ENCODE measurements at places on chromosomes 12 and 14.
A peak's percentile ranks its signal among the peaks of the same experiment; 100 is the strongest.

- DNase-seq: no peak
Observed at GRCh38 chr12:98420461-98420860, 94.9 kb upstream of the TMPO start.

GRCh38 chr12:69987579-69988091, 162.6 kb downstream of the MYRFL start:
- no peak for DNase-seq

DNA sequence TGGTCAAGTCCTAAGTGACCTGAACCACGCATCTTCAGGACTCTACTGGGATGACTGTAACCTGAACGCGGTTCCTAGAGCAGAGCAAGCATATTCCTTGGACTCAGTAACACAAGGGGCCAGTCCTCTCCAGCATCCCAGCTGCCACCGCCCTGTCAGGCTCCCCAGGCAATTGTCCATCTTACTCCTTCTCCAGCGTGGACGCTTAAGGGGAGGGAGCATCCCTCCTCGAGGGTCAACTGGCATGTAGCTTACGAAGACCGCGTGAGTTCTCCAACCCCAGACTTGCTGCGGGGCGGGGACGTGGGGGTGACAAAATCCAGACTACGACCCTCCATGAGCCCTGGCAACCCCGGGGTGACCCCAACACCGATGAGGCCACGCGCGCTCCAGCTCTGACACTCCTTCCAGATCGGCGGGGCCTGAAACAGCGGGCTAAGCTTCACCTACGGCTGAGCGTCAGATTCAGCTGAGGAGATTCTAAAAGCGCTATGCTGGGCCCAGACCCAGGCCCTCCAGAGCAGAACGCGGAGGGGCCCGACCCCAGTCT, 846 bp upstream of the MTHFD1 start:
- DNase-seq: no peak

GRCh38 chr12:83739607-83740006, 1052.9 kb downstream of the TMTC2 start:
- no peak for DNase-seq

DNA sequence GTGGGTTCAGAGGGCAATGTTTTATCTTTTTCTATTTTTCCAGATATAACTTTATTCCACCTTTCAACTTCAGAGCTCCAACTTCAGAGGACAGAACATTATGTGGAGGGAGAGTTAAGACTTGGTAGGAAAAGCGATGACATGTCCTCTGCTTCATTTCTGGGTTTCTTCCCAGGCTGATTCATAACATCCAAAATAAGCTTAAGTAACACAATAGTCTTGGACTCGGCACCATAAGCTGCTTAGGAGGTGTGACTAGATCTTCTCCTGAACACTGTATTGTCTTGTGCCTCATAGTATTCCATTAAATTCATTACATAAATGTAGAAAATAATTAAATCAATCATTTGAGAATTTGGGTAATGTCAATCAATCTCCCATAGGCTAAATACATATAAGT, 95.5 kb upstream of the PDE3A start:
- DNase-seq: no peak

DNA sequence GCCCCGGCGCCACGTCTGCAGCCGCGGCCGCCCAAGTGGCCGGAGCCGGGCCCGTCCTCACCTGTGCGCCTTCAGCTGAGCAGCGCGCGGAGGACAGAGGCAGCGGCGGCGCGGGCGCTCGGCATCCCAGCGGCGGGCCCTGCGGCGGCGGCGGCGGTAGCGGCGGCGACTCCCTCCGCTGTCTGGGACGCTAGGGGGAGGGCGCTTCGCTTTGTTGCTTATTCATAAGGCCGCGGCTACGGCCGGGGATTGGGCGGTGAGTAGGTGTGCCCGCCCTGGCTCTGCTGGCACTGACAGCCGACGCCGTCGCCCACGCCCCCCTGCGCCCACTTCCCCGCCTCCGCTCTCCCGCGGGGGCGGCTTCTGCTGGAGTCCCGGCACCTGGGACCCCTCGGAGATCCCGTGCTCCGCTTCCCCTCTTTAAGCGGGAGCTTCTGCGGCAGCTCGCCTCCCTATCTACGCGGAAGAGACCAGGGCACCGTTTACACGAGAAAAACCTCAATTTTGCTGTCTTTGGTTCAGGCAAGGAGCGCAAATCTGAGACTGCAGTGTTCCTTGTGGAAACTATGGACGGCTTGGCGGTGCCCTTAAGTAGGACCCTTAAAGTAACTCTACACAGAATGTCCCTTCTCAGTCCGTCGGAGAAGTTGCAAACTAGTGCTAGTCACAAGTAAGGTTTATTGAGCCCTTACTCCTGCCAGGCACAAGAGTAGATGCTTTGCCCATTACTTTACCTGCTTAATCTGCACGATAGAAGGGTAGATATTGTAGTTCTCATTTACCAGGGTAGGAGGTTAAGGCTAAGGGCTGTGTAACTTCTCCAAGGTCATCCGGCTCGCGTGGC, at the start of gene ARMH4:
TSS of gene ARMH4 (minus strand) at position 200 of the 844 bp plus-strand sequence. CDS start 12,855 bp downstream, outside the sequence.
- DNase-seq: peak; percentile 54

- no peak for DNase-seq
Observed at GRCh38 chr12:106096376-106096775, 42.4 kb downstream of the NUAK1 start.

DNA sequence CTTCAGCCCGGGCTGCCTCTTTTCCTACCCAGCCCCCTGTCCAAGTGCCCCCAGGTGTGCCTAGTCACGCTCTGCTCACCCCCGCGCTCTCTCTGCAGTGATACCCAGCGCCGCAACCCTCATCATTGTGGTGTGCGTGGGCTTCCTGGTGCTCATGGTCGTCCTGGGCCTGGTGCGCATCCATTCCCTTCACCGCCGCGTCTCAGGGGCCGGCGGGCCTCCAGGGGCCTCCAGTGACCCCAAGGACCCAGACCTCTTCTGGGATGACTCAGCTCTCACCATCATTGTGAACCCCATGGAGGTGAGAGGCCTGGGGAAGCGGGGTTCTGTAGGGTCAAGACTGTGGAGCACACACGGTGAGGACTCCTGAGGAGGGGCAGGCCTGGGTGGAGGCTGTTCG, 27.2 kb downstream of the CLSTN3 start:
- no peak for DNase-seq

GRCh38 chr14:22390824-22391461, 198.1 kb downstream of the DAD1 start:
- no peak for DNase-seq

DNA sequence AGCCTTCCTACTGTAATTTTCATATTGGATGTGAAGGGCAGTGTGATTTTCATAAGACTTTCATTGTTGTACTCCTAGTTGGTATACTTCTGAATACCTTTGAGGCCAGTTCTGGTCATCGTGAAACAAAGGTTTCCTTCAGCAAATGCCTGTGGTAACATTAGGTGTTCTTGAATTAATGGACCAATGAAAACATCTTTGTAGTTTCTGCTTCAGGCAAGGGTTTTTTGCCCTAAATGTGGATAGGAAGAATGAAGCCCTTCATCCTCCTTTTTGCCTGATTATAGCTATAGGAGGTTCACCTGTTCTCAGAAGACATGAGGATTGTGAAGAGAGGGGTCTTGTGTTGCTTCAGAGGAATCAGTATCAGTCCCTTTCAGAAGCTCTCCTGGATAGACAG, 60.7 kb downstream of the PTPN11 start:
- DNase-seq: no peak

DNA sequence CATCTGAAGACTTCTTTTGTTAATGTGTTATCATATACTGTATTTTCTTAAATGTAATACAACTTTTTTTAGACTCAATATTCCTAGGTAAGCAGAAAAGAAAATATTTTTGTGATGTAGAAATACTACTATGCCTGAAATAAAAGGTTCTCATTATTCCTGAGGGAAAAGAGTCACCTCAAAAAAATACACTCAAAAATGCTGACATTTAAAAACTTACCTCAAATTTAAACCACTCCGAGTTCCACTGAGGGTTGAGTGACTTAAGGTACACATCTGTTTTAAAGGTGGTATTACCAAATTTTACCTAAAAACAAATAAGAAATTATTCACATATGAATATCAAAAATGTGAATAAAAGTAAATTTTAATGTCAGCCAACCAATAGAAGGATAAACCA, 9.3 kb downstream of the C2CD5 start:
- DNase-seq: no peak

DNA sequence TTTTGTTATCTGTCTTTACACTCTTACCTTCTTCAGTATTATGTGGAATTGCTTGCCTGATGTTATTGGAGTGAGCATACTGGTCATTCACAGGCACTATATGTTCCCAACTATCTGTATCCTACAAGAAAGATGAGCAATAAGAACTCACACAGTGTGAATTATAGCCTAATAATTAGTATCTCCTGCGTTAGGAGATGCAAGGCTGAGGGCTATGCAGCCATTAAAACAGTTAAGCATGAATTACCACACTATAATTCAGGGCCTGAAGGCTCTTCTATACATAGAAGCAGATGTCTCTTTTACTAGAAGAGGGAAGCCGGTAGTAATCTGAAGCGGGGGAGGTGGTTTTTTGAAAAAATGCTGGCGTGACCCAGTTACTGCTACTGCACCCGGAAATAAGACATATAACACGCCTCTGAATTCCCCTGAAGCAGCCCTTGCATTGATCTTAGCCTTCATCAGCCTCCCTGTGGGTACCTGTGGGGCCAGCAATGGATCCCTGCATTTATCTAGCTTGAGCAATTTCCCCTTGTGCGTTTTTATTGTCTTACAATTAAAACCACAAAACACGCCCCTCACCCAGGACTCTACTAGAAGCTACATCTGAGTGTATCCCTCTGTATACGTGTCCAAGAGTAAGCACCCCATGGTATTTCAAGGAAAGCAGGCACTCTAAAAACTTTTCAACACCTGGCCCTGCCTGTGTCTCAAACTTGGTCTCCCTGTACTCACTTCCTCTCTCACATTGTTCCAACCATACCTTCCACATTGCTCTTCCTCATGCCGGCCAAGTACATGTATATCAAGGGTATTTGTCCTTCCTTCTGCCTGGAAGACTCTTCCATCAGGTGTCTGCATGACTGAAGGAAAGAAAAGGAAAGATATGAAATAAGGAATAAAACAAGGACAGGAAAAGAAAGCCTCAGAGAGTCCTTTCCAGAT, 210.9 kb upstream of the ARID2 start:
- peak; percentile 47 for DNase-seq

DNA sequence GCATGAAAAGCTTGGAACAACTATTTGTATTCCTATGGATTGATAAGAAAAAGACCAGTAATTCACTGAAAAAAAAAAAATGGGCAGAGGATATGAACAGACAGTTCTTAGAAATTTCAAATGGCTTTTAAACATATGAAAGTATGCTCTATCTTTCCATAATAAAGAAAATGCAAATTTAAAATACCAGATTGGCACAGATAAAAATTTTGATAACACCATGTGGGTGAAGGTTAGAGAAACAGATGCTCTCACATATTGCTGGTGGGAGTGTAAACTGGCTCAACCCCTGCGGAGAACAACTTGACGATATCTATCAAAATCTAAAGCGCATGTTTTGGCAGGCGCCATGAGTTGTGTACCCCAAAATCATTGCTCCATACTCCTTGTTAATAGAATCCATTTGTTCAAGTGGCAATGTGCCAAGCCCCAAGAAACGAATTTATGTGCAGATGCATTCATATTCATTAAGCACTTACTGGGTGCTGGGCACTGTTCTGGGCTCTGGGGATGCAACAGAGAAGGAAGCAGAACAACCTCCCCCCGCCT, 29.5 kb upstream of the TMPO start:
- DNase-seq: no peak

DNA sequence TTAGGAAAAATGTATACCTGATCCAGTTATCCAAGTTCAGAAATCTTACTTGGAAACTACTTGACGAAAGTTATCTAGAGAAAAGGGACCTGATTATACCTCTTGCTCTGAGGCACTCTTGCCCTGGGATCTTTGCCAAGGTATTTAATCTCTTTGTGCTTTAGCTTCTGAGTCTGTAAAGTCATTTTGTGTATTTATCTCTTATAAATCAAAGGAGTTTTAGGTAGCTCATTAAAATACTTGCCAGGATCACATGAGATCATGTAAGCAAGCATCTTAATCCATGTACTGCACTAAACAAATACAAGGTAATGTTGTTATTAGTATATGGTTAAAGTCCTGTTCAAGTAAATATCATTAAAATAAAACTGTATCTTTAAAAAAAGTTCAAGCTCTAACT, 147.5 kb downstream of the IPO8 start:
- DNase-seq: no peak

- DNase-seq: no peak
Observed at GRCh38 chr12:75660805-75661404, 149.5 kb upstream of the KRR1 start.

- no peak for DNase-seq
Observed at GRCh38 chr12:123748661-123749060, 13.4 kb upstream of the DNAH10 start.

GRCh38 chr12:109716512-109717389, 3.1 kb downstream of the FAM222A start:
- no peak for DNase-seq

- no peak for DNase-seq
Observed at GRCh38 chr14:56342494-56342942, 224.3 kb downstream of the PELI2 start.

DNA sequence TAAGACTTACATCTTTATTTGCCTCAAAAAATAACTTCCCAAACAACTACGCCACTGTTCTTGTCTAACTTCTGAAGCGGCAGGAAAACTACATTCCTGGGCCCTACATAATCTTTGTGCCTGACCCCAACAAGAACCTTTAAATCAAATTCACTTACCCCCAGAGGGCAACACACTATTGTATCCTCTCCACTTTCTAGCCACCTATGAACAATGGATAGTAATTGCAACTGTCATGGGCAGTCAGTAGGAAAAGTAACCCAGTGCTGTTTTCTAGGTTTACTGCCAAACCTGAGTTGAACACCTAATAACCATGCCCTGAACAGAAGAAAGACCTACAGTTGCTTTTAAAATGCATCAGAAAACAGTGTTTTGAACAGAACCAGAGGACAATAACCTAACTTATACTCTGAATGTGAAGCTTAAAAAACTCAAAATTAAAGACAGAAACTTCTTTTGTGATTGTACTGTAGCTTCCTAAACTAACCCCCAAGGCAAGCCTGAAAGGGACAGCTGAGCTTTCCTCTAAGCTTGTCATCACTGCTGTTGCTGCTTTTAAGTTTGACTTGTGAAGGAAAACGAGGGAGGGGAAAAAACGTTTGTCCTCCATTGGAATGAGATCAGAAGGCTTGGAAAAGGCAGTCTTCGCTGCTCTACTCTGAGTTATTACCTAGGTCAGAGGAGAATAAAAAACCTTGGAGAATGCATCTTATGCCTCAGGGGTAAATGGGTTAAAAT, 195.7 kb downstream of the SOX5 start:
- no peak for DNase-seq

- DNase-seq: no peak
Observed at GRCh38 chr12:88562846-88563582, 17.3 kb downstream of the KITLG start.

- no peak for DNase-seq
Observed at GRCh38 chr14:105508069-105508468, 17.0 kb downstream of the TEDC1 start.

GRCh38 chr14:77000340-77001270, 27.9 kb downstream of the IRF2BPL start:
- no peak for DNase-seq

DNA sequence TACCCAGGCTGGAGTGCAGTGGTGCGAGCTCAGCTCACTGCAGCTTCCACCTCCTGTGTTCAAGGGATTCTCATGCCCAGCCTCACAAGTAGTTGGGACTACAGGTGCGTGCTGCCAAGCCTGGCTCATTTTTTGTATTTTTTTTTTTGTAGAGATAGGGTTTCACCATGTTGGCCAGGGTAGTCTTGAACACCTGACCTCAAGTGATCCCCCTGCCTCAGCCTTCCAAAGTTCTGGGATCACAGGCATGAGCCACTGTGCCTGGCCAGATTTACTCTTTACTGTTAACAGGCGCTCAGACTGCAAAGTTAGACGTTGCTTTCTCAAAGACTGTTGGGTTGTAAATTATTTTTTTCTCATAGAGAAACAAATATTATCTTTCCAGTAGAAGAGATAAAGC, 46.1 kb upstream of the LRRK2 start:
- no peak for DNase-seq

Data from stimulated activated CD4-positive, alpha-beta T cell treated with anti-CD3 and anti-CD28 coated beads, Interleukin-4, amount 100 ng/mL, for 24 hours (primary cell).